ENCODE measurements at places on chromosomes 2 and 18. TPM values are rescaled to one million over a fixed set of nuclear protein-coding genes. Genes with fewer than 3 reads are reported as not detected.

DNA sequence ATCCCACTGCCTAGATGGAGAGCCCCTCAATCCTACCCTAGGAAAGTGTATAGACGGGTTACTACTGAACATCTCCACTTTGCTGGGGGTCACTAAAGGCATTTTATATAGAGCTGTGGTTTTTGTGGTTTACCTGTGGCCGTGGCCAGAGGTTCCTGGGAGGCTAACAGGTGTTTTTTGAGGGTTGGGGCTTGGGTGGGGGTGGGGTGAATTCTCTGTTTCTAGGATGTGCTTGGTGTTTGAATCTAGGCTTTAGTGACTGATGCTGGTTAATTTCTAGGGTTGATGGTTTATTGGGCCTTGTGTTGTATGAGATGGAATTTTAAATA lies 7.7 kb downstream of the HOXD8 start:
- no peak for DNase-seq

DNA sequence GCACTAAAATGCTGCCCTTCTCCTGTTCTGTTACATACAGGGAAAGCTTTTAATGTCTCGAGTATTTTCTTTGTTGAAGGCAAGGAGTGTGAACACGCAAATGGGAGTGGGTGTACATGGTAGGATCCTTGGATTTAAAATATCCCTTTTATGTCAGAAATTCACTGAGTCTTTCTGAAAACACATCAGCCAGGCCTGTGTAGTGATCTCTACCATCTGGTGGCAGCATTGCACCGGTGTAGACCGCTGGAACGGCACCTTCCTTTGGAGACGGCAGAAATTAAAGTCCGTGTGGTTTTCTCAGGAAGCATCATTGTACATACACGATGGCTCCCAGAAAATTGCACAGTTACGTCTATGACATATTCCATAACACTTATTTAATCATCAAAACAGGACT lies 515.8 kb downstream of the GALR1 start:
- DNase-seq, result no peak

DNA sequence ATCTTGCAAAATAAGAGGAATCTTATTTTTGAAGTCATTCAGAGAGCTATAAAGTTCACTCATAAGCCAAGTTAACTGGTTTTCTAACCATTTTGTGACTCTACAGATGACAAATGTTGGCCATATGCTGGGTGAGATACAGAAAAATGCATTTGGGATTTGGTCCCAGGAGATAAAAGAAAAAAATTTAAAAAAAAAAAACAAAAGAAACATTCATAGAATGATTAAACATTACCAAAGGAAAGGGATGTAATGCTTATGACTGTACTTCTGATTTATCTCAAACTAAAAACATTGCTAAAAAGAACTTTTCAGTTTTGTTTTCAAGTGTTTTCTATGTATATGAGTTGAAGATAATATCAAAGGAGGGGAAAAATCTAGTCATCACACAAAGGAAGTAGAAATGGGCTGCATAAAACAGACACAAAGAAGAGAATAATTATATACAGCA lies 43.1 kb downstream of the PELI1 start:
- peak; percentile 21 for DNase-seq

DNA sequence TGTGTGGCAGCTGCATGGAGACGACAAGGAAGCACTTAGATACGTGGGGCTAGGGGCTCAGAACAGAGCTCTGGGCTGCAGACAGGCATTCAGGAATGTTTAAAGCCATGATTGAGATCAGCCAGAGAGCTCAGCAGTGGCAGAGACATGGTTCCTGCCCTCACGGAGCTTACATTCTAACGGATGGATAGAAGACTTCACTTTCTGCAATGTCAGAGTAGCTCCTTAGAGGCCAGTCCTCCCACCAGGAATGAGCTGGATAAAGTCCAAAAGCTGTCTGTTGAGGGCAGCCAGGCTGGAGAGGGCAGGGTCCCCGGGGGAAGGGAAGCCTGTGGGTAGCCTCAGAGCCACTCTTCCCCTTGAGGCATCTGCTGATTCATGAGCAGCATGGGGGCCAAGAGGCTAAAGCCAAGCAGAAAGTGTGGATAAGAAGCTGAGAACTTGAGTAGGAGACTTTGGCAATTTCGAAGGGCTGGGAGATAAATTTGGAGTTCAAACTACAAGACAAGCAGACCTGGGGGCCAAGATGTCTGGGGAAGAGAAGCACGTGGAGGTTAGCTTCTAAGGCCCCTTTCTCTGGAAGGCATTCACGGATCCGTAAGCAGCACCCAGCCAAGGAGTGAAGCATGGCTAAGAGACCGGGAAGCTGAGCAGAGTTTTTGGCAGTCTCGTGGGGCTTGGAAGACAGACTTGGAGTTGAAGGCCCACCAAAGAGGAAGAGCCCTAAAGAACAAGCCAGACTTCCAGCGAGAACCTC lies 9.7 kb upstream of the CIB4 start:
- DNase-seq, result no peak

DNA sequence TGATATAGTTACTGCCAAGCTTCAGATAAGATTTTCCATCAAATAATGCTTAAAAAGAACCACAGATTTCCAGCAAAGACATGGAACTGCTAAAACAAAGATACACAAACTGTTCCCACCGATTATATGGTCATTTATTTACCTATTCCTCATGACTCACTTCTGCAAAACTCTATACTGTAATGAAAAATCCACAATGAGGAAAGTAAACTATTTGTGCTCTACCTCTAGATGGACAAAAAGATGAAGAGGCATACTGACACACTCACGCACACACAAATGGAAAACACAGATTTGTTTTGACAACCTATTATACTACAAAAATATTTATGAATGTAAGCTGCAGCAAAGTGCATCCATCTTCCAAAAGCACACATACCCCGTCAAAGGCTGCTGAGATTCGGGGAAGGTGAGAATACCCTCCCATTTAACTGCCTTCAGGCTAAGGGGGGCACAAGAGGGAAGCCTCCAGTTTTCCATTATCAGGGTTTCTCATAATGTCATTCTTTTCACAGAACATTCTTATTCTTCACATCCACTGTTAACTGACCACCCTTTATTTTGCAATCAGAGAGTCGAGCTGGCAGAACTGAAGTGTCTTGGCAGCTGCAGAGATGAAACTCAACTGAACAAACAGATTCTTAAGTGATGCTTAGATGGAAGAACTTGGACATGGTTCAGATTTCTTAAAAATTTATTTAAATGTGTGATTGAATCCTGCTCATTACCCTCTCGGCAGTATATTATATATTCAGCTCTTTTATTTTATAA lies 115.9 kb upstream of the TANK start:
- DNase-seq, result no peak

GRCh38 chr2:222538535-222538934 lies 114.2 kb downstream of the SGPP2 start:
- DNase-seq, result no peak

DNA sequence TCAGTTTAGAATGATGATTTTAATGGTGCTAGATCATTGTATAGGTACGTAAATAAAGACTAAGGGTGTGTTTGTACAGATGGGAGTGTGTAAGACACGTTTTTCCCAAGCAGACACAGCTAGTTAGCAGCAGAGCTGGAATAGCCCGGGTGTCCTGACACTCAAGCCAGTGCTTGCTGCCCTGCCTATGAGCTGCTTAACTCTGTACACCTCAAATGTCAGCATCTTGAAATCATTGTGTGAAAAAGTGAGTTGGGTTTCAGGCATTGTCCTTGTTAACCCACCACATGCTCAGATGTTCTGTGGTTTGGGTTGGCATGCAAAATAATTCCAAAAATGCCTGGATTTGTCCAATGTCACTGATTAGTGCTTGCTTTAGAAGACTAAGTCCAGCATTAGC lies 13.0 kb upstream of the TET3 start:
- no peak for DNase-seq

HEATR5B gene
- total RNA-seq, result 31.1 TPM

FOXI3 gene
- not detected for total RNA-seq

SERPINB5 gene
- not detected for total RNA-seq

ACADL gene
- not detected for total RNA-seq

SERPINB4 gene
- total RNA-seq, result not detected

All from natural killer cell (primary cell).